Bronchus fibroblast of lung (primary cell): ENCODE measurements at places on chromosomes 1 and 21. TPM values are rescaled to one million over a fixed set of nuclear protein-coding genes. Genes with fewer than 3 reads are reported as not detected.

CRYAA gene
- total RNA-seq = not detected in 2 replicates

A3GALT2 gene
- total RNA-seq = not detected in 2 replicates

UBXN10 gene
- total RNA-seq = under 0.01 TPM in 2 replicates

IQCC gene
- total RNA-seq = 2.9 and 3.3 TPM in 2 replicates

MPC2 gene
- total RNA-seq = 34.8 and 42.4 TPM in 2 replicates

PM20D1 gene
- total RNA-seq = under 0.01 TPM in 1 of 2 replicates, not detected in the other
